Activated CD4-positive, alpha-beta T cell treated with anti-CD3 and anti-CD28 coated beads for 36 hours (primary cell): ENCODE measurements at places on chromosomes 5 and 9.

- peak; percentile 10 for DNase-seq
Observed at GRCh38 chr5:37840053-37841034, 503 bp upstream of the GDNF start.

DNA sequence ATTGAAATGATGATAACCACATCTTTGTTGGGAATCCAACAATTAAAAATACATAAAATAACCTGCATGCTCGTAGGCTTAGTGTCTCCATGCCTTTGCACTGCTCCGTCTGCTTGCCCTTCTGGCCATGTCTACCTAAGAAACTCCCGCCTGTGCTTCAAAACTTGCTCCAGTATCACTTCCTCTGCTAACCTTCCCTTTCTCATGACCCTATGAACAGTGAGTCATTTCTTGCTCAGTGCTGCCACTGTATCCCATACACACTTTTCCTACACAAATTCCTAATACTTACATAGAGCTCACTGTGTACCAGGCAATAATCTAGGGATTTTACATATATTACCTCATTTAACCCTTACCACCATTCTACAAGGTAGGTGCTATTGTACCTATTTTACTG lies 33.5 kb downstream of the TMEM245 start:
- DNase-seq, result no peak

DNA sequence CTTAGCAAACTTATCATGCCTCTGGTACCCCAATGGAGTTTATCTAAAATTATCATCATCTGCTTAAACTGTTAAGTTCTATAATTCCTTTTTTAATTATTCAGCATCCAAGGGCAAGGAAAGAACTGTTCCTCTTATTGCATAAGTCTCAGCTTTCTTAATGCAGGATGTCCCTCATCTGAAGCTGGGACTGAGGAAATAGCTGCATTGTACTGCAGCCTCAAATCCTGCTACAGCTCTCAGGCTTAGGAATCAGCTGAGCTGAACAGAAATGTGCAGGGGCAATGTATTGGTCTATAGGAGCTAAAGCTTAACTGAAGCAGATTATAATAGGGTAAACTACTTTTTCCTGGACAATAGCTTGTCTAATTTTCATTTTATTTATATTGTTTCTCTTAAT lies 48.0 kb downstream of the HAPLN1 start:
- no peak for DNase-seq

GRCh38 chr9:82513976-82514735 lies 525.6 kb downstream of the SPATA31D1 start:
- no peak for DNase-seq

GRCh38 chr9:88583901-88584596 lies 49.1 kb downstream of the NXNL2 start:
- no peak for DNase-seq

- no peak for DNase-seq
Observed at GRCh38 chr5:134749415-134749814, 9.2 kb upstream of the DDX46 start.

DNA sequence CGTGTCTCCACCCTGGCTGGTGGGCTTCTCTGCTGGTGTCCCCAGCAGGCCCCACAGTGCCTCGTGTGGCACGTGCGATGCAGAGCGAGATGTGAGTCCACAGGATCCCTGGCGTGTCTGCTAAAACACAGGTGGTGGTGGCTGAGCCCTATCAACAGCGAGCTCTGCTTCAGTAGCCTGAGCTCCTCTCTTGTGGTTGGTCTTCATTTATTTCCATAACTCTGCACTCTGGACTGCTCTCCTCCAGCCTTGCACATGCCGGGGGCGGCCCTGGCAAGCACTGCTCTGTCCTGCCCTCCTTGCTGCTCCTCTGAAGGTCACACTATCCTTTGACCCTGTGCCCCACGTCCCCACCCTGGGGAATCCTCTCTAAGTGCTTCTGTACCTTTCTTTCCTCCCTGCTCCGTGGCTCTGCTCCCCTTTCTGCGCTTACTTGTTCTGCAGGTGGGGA lies 59.2 kb downstream of the NSUN2 start:
- DNase-seq, result no peak

GRCh38 chr5:2779459-2779858 lies 28.0 kb upstream of the IRX2 start:
- no peak for DNase-seq

DNA sequence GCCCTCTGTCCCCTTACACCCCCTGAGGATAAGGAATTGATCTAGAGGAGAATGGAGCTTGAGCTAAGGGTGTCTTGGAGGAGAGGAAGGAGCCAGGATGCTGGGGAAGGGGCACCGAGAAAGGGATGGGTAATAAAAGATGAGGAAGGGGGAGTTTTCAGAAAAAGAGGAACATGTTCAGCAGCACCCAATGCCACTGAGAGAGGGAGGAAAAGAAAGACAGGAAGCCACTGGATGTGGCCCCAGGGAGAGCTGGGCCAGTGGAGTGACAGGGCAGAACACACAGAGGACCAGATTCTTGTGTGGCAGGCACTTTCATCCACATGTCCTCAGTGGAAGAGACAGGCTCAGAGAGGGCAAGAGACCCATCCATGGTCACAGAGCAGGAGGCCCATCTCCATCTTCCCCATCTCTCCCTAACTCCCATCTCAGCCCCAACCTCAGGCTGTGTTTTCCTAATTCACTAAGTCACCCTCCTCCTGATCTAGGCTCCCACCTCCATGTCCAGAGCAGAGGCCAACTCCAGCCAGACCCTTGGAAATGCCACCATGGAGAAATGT lies 7.2 kb downstream of the PFN3 start:
- no peak for DNase-seq

GRCh38 chr5:96975656-96976055 lies 39.8 kb downstream of the LNPEP start:
- no peak for DNase-seq

DNA sequence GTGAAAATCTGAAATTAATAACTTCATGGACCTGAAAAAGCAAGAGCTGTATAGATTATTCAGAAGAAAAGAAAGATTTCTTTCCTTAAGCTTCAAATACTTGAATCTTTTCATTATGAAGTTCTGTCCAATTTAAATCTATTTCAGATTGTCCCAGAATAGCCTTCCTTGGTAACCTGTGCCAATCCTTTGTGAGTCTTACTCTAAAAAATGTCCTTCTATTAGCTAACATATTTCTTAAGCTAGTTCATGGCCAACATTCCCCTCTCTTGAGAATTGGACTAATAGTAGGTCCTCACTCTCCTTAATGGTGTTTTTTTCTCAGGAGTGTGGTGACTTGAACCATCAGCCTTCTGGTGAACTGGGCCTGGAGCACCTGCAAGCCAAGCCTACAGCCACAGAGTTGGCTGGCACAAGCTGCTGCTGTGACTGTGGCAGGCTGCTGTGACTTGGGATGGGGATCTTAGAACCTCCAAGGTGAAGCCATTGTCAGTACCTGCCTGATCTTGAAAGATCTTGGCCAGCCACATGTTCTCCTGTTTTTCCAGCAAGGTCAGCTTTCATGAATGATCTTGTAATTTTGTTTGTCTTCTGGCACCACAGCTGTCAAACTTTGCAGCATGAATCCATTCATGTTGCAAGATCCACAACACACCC lies 262.6 kb upstream of the MAP3K1 start:
- DNase-seq, result no peak

DNA sequence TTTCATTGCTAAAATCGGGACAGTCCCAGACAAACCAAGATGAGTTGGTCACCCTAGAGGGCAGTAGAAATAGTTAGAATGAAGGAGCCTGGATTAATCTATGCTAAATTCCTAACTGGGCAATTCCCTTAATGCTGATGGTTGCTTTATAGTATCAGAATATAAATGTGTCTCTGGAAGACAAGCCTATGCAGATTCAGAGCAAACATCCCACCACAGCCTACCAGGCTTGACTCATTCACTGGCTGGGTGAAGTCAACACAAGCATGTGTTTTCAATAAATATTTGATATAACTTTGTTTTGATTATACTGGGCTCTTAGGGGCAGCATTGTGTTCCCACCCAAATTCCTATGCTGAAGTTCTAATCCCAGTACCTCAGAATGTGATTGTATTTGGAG lies 79.3 kb downstream of the RMI1 start:
- DNase-seq, result no peak

DNA sequence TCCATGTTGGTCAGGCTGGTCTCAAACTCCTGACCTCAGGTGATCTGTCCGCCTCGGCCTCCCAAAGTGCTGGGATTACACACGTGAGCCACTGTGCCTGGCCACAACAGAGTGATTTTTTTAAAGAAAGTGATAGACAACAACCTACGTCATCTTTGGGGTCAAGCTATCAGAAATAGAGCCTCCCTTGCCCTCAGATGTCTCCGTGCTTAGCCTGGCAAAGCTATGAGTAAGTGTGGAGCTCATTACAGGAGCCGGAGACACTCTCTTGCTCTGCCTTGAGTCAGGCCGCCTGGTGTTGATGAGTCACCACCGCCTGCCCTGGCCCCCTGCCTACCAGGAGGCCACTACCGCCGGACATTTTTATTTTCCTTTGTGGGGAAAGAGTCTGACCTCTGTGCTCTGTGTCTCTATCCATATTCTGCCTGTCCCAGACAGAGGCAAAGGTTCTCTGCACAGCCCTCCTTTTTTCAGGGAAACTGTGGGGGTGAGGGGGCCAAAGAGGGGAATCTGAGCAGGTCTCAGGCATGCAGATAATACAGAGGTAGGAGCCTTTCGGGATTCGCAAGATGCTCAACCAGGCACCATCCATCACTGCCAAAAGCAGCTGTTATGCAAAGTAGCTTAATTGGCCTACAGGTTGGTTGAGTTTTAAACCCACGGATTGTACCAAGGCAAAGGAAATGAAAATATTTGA lies 123.7 kb upstream of the CPEB4 start:
- no peak for DNase-seq

GRCh38 chr5:115586525-115587146 lies 15.6 kb downstream of the TICAM2 start:
- no peak for DNase-seq

GRCh38 chr5:109326919-109327318 lies 82.9 kb downstream of the PJA2 start:
- no peak for DNase-seq

DNA sequence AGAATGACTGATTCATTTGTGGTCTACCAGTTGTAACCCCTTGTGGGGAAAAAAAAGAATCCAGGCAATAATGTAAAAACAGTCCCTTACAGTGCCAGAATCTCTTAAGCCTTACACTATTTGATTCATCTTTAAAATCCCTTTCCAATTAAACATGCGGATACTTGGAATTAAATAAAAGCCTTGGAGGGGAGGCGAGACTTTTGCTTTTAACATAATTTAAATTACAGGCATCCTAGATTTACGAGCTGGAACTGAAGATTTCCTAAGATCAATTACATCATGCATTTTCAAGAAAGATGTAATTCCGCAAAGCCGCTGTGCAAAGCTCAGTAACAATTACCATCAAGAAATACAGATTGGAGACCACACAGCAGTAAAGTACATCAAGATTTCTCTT lies 370.2 kb downstream of the MTRR start:
- no peak for DNase-seq

- DNase-seq, result no peak
Observed at GRCh38 chr9:125440411-125440810, 178.8 kb downstream of the GAPVD1 start.

DNA sequence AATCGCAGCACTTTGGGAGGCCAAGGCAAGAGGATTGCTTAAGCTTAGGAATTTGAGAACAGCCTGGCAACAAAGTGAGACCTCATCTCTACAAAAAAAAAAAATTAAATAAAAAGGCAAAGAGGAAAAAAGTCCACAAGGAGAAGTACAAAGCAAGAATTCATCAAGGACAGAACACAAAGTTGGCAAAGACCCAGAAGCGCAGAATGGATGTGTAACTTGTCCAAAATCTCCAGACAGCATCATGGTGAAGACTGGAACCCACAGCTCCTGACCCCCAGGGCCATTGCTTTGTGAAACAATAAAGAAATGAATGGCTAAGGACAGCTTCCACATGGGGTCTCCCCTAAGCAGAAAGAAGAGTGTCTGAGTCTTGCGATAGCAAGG lies 7.8 kb downstream of the HSD17B3 start:
- no peak for DNase-seq

DNA sequence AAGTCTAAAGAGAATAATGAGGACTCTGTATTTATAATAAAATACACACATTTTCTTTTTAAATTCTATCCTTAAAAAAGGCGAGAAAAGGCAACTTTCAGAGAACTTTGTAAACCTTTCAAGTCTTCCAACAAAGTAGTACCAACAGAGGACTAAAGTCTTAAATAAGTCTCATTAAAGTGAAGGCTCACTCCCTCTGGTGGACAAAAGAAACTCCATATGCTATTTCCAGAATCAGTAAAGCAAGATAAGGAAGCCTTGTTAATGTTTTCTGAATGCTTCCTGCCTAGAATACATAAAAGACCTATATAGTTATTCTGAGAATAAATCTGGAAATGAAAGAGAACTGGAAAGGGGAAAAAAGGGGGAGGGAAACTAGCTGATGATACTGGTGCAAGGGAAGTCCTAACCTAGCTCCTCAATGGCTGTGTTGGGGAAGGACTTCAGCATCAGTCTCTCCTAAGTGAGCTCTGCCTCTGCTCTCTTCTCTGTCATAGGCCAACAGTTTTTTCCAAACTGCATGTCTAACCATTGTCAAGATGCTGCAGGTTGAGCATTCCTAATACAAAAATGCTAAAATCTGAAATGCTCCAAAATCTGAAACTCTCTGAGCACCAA lies 7.2 kb downstream of the HMGCS1 start:
- DNase-seq, result no peak

- DNase-seq, result no peak
Observed at GRCh38 chr9:106625259-106625789, 237.6 kb upstream of the ZNF462 start.

GRCh38 chr5:121500310-121500709 lies 351.4 kb upstream of the FTMT start:
- no peak for DNase-seq

GRCh38 chr5:67206929-67207328 lies 10.3 kb upstream of the CD180 start:
- peak; percentile 95 for DNase-seq

- DNase-seq, result no peak
Observed at GRCh38 chr5:90658620-90659019, 100.0 kb downstream of the ADGRV1 start.

DNA sequence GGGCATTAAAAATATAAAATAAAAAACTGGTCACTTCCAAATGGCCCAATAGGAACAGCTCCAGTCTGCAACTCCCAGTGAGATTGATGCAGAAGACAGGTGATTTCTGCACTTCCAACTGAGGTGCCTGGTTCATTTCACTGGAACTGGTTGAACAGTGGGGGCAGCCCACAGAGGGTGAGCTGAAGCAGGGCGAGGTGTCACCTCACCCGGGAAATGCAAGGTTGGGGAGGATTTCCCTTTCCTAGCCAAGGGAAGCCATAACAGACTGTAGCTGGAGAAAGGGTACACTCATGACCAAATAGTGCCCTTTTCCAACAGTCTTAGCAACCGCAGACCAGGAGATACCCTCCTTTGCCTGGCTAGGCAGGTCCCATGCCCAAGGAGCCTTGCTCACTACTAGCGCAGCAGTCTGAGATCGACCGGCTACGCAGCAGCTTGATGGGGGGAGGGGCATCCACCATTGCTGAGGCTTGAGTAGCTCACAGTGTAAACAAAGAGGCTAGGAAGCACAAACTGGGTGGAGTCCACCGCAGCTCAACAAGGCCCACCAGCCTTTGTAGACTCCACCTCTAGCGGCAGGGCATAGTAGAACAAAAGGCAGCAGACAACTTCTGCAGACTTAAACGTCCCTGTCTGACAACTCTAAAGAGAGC lies 12.7 kb downstream of the RLN1 start:
- peak; percentile 16 for DNase-seq
